ENCODE measurements at places on chromosomes 3 and 15.

DNA sequence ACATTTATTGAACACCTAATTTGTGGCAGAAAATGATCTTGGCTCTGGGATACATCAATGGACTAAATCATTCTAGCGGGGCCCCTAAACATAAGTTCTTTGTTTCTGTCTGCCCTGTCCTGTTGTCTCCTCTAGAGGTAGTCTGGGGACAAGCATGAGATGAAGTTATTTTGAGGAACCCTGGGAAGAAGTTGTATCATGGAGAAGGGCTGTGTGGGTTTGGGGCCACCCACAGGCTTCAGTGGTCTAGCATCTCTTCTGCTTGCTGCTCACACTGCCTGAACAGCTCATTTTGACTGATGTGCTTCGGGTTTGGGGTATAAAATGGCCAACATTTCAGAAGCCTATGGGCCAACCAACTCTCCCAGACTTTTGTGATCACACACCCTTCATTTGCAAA, 50.3 kb upstream of the OSBPL11 start:
- DNase-seq: no peak

DNA sequence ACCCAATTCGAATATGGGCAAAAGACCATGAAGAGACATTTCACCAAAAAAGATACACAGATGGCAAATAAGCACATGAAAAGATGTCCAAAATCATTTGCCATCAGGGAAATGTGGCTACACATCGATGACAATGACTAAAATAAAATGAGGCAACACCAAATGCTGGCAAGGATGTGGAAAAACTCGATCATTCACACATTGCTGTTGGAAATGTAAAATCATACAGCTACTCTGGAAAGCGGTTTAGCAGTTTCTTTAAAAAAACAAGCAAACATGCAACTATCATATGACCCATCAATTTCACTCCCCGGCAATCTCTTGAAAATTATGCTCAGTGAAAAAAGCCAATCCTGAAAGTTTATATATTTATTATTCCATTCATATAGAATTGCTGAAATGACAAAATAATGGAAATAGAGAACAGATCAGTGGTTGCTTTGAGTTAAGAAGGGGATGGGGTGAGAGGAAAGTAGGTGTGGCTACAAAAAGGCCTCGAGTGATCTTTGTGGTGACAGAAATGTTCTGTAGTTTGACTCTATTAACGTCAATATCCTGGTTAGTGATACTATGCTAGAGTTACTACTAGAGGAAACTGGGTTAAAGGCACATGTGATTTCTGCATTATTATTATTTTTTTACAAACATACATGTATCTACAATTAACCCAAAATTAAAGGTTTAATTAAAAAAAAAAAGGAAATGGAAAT, 45.0 kb downstream of the DLG1 start:
- no peak for DNase-seq

DNA sequence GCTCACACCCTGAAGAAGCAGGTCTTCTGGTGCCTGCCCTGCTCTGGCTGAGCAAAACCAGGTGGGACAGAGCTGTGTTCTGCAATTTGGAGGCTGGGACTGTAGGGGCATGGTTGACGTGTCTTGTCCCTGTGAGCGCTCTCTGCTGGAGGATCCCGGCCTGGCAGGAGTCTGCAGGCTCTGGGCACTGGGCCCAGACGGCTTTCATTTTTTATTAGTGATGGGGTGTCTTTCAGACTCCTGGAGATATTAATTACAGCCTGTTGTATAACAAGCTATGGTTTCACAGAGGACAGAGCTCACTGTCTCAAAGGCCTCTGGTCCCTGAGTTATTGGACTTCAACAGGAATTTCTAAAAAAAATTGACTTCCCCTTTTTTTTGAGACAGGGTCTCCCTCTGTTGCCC, 29.5 kb upstream of the ZNF710 start:
- no peak for DNase-seq

DNA sequence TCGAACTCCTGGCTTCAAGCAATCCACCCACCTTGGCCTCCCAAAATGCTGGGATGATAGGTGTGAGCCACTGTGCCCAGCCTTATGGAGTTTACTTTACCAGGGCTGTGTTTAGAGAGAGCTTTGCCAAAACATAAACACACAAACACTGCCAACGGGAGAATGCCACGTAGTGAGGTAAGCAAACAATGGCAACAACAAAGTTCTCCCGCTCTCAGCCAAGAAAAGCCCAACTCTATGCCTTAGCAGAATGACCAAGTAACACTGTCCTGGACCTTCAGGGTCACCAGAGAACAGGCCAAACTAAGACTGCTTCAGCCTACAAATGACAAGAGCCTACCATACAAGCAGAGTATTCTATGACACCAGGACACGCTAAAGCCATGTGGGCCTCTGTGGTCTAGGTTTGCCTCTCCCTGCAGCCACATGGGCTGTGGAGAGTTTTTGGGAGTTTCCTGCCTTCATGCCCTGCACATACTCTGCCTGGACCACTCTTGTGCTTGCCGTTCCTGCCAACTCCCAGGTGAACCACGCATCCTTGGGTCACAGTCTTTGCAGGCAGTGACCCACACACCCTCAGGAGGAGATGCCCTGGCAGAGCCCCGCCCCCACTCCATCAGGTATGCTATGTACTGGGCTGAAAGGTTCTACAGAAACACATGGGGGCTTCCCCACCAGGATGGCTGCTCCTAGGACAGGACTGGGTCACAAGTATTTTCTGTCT, 21.6 kb upstream of the CNBP start:
- no peak for DNase-seq

DNA sequence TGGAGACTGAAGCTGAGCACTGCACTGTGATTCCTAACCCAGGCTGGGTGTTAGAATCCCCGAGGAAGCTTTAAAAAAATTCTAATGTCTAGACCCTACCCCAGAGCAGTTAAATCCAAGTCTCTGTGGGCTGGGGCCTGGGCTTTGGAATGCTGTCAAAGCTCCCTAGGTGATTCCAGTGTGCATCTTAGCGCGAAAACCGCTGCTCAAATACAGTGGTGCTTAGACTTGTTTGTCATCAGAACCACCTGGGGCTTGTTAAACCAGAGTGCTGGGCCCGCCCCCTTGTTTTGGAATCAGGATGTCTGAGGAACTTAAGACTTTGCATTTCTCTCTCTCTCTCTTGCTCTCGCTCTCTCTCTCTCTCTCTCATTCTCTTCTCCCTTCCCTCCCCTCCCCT, 20.7 kb downstream of the RHCG start:
- no peak for DNase-seq

DNA sequence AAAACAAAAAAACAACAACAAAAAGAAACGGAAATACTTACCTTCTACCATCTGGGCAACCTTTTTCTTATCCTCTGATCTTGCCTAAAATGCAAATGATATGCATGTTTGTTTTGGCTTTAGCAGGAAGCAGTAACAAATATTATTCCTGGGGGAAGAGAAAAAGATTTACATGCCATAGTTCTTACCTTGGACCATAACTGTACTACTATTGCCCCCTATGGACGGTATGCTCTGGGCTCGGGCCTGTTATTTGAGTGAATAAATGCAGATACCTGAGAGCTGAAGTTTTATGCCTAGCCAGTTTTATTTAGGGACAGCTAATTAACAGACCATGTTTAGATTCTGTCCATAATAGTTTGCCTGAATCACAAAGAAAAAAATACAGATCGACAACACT, 12.6 kb upstream of the STARD5 start:
- no peak for DNase-seq

- no peak for DNase-seq
Observed at GRCh38 chr3:37906734-37907282, 45.1 kb downstream of the CTDSPL start.

- DNase-seq: no peak
Observed at GRCh38 chr15:25372298-25372697, 66.5 kb downstream of the UBE3A start.

GRCh38 chr15:72116731-72117485, 1.0 kb downstream of the MYO9A start:
- no peak for DNase-seq

DNA sequence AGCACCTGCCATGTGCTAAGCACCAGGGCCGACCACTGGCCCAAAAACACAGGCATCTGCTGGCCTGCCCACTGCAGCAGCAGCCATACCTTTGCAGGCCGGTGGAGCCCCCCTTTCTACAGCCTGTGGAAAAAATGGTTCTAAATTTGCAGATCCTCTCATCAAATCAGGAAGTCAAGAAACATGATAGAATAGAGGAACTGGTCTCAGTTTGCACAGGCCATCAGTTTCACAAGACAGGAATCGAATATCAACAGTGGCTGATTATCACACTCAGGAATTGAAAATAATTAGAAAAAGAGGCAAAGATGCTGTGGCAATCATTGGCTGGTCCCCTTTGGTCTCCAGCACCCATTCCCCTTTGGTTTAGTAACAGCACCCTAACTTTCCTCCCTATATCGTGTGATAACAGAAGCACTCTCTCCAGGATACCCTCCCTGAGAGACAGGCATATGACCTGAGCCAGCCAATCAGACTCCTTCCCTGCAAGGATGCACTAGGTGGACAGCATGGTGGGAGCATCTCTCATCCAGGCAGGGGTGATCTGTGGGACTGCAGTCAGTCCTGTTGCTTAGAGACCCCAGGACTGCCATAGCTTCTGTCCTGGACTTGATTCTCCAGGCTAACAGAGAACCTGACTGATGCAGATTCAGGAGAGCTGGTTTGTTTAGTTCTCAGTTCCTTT, 3.5 kb upstream of the PAK6 start:
- DNase-seq: no peak

DNA sequence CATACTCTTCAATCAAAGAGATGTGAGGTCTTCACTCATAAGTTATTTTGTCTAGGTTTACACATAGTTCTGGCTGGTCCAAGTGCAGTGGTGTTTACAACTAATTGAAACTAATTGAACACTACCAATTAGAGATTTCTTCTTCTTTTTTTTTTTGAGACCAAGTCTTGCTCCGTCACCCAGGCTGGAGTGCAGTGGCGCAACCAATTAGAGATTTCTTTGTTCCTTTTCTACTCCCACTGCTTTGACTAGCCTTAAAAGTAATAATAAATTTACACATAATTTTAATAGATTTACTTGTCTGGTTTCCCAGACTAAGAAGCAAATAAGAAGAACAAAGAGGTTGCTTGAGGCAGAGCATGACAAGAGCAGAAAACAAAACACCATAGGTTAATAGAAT, 6.7 kb upstream of the DENND6A start:
- DNase-seq: no peak

- DNase-seq: no peak
Observed at GRCh38 chr3:52484680-52485461, 10.3 kb upstream of the STAB1 start.

- no peak for DNase-seq
Observed at GRCh38 chr15:83947156-83947555, 288.4 kb upstream of the GOLGA6L4 start.

GRCh38 chr3:27049792-27050191, 319.4 kb downstream of the NEK10 start:
- DNase-seq: no peak
